ENCODE measurements at places on chromosomes 2 and 18. TPM values are rescaled to one million over a fixed set of nuclear protein-coding genes. Genes with fewer than 3 reads are reported as not detected.

- DNase-seq, result no peak
Measured at GRCh38 chr2:239630618-239631286, 229.9 kb upstream of the HDAC4 start.

DNA sequence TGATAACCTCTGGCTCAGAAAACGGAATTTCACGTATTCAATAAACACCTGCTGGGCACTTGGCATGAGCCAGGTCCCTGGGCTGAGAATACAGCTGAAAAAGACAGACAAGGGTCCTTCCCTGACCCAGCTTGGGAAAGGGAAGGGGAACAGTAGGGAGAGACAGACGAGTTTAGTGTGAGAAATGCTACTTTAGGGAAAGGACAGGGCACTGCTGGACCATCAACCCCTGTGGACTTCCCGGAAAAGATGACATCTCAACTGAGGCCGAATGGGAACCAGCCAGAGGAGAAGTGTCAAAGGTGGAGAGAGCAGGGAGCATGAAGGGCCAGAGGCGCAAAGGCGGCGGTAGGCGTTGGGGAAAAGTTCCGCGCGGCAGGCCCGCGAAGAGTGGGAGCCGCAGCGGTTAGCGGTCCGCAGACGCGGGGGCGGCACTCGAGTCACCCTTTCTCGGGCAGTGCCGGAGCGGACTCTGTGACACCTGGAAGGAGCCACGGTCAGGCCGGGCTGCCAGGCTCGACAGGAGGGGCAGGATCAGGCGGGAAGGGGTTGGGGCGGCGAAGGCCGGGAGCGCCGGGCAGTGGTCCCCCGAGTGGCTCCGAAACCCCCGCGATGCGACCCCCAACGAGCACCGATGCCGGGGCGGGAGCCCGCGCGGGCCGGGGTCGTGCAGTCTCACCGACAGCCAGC is 519 bp downstream of the TEX261 start:
- DNase-seq, result no peak

DNA sequence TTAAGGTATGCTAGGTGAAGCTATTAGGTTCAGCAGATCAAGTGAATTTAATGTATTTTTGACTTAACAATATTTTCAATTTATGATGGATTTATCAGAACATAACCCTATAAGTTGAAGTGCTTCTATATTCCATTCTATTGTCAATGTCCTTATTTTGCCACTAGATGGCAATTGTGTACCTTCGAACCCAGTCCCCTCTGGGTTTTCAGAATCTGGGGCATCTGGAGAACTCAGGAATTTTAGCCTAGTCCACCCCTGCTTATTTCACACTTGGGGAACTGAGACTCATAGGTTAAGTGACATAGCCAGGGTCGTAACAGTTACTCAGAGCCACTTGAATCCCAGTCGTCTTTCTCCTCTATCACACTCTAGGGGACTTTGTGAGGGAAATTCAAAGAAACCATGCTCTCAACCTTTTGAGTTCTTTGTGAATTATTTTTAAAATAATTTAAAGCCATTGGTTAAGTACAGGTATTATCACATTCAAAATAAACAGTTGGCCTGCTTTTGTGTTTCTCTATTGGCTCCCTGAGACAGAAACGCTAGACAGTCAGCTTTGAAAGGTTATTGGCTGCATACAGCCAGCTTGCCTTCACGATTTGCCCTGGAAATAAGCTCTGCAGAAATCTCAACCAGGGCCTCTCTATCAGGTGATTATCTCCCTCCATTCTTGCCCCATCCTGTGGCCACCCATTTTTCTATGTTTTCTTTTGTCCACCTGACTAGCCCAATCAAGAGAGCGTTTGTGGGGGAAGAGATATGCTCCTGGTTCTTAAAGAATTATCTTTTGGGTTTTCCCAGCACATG is 145.0 kb downstream of the TTC27 start:
- no peak for DNase-seq

SPEG gene
- 7.3 TPM for total RNA-seq

PLEKHA3 gene
- total RNA-seq, result 26.5 TPM

OTX1 gene
- not detected for total RNA-seq

NMS gene
- total RNA-seq, result not detected

SERPINB4 gene
- total RNA-seq, result not detected

CFAP221 gene
- total RNA-seq, result not detected

MYOM1 gene
- total RNA-seq, result 3.2 TPM

ZBTB14 gene
- 22.5 TPM for total RNA-seq
